T-helper 2 cell treated with Interferon-gamma antibody and Interleukin-4, amounts not matched to agents 5 μg/mL and 100 μg/mL, for 36 hours (primary cell): ENCODE measurements at places on chromosomes 6 and 20.

DNA sequence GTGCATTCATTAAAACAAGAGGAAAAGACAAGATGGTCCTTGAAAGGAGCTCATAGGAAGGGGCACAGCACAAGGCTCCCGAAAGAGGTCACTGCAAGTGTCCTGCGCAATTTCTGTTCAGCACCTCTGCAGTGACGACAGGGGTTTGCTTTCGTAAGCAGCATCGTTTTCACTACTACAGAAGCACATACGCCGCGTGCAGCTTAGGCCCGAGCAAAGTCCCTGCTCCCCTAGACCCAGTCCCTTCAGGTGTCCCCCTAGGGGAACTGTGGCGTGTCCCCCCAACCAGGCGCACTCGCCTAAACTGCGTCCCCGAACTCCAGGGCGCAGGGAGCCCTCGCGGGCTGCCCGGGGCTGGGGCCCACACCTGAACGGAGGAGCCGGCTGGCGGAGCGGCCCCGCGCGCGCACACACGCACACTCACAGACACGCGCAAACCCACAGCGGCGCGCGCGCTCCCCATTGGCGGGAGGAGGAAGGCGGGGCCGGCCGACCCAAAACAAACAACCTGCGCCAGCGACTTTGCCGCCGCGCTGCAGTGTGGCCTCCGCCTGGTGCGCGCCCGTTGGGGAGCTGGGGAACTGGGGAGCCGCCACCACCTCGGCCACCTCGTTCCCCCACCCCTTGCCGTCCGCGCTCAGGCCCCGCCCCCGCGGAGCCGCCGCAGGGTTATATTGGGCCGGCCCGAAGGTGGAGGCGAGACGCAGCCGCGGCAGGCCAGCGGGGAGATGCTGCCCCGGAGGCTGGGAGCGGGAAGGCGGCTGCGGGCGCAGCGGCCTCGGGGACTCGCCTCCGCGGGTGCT, at the start of gene FOXQ1:
Gene FOXQ1, plus strand, starts transcription at position 699 of the 803 bp plus-strand sequence. CDS start 607 bp downstream, outside the sequence.
- no peak for DNase-seq

DNA sequence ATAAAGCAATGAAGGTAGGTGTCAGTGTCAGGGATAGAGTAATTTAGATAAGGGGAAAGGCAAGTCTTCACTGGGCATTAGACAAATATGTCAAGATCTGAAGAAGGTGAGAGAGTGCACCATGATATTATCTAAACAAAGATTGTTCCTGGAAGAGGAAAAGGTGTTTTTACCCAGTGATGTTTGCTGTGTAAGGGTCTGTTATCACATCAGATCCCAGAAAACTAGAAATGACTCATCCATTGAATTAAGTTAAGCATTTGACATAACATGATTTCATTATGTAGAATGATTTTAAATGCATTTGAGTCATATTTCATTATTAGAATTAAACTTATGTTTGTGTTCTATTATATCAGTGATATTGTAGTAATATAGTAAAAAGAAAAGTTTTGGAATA, 1279.5 kb upstream of the CITED2 start:
- DNase-seq = no peak

GRCh38 chr6:109252261-109253041, 129.8 kb downstream of the CD164 start:
- no peak for DNase-seq

DNA sequence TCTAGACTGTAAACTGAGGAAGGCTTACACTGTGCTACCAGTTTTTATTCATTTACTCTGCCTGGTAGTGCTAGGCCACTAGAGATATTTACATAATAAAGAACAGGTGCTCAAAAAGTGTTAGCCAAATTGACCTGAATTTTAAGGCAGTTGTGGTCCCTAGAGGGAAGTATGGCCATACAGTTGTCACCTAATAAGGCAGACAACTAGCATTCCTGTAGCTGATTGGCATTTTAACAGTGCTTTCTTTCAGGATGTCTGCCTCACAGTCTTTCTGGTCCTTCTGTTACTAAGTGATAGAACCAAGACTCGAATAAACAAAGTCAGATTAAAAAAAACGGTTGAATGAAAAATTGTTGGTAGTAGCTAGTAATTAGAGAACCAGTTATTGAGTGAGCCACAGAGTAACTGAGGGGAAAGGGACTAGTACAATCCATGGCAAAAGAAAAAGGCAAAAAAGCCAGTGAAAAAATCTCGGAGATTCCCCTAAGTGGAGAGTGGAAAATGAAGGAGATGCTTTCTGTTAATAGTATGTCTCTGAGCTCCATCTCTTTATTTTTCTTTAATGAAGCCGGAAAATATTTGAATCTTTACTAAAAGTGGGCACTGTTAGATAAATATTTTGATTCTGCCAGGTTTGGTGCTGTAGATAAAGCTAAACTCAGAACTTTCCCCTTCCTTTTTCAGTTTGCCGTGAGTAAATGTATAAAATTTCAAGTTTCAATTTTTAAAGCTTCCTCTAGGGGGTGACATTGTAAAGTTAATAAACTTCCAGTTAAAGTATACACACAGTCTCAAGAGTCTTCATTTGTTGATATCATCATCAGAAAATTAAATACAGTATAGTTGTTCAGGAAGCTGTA, 9.1 kb downstream of the VTA1 start:
- DNase-seq = no peak

- DNase-seq = no peak
These were observed 13.2 kb downstream of the SERAC1 start for GRCh38 chr6:158154816-158155215.

DNA sequence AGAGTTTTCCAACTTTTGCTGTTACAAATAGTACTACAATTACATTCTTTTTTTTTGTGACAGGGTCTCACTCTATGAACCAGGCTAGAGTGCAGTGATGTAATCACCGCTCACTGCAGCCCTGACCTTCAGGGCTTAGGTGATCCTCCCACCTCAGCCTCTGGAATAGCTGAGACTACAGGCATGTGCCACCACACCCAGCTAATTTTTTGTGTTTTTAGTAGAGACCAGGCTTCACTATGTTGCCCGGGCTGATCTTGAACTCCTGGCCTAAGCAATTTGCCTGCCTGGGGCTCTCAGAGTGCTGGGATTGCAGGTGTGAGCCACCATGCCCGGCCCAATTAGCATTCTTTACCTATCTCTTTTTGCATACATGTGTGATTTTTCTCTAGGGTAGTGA, 12.5 kb downstream of the ATRN start:
- DNase-seq = no peak
